Progenitor cell of endocrine pancreas (in vitro differentiated cells): ENCODE measurements at places on chromosomes 5 and 9. TPM values are rescaled to one million over a fixed set of nuclear protein-coding genes. Genes with fewer than 3 reads are reported as not detected.

The PDLIM4 gene
- total RNA-seq, result 14.3 and 14.7 TPM in 2 replicates

The SLC2A6 gene
- 4.7 and 5.2 TPM in 2 replicates for total RNA-seq

The IFNA7 gene
- not detected in 2 replicates for total RNA-seq

The CAPSL gene
- total RNA-seq, result 0.93 and 1.1 TPM in 2 replicates

The GNAQ gene
- 64.1 and 64.9 TPM in 2 replicates for total RNA-seq

The GDF9 gene
- 0.51 and 0.55 TPM in 2 replicates for total RNA-seq

The NR2F1 gene
- 34.8 and 35.4 TPM in 2 replicates for total RNA-seq

The NR4A3 gene
- total RNA-seq, result 1.2 and 1.4 TPM in 2 replicates

The PBX3 gene
- total RNA-seq, result 37.7 and 43.3 TPM in 2 replicates

The SLC35D2 gene
- 52.6 and 60.9 TPM in 2 replicates for total RNA-seq

The CDH18 gene
- total RNA-seq, result 1.9 and 3.1 TPM in 2 replicates

The SLC36A2 gene
- total RNA-seq, result not detected in 2 replicates

The SLCO6A1 gene
- 2.0 and 4.9 TPM in 2 replicates for total RNA-seq

The C5 gene
- total RNA-seq, result 42.8 and 47.1 TPM in 2 replicates

The SYK gene
- total RNA-seq, result 7.4 and 9.6 TPM in 2 replicates

The FBP1 gene
- total RNA-seq, result 4.6 and 6.0 TPM in 2 replicates

The SLC34A3 gene
- 0.26 and 0.27 TPM in 2 replicates for total RNA-seq

The OTULINL gene
- total RNA-seq, result 35.5 and 36.3 TPM in 2 replicates

The WDR70 gene
- 41.1 and 43.0 TPM in 2 replicates for total RNA-seq

The BRD3OS gene
- 21.8 and 28.0 TPM in 2 replicates for total RNA-seq

The CLK4 gene
- 37.9 and 38.1 TPM in 2 replicates for total RNA-seq

The RNF145 gene
- total RNA-seq, result 56.6 and 62.7 TPM in 2 replicates

The PCDHGB5 gene
- total RNA-seq, result 4.0 and 4.2 TPM in 2 replicates

The S100Z gene
- 1.2 and 1.7 TPM in 2 replicates for total RNA-seq

The CA9 gene
- 0.31 and 0.49 TPM in 2 replicates for total RNA-seq

The FAM174A gene
- 8.3 and 8.5 TPM in 2 replicates for total RNA-seq

The DPM2 gene
- total RNA-seq, result 34.0 and 37.7 TPM in 2 replicates

The GPR151 gene
- total RNA-seq, result not detected in 2 replicates

The PCDHA9 gene
- total RNA-seq, result 3.4 and 3.8 TPM in 2 replicates

The PCDHA1 gene
- total RNA-seq, result not detected in 2 replicates

The UBAP2 gene
- total RNA-seq, result 56.7 and 58.1 TPM in 2 replicates

The PHF2 gene
- 36.5 and 37.1 TPM in 2 replicates for total RNA-seq

The MRPL41 gene
- total RNA-seq, result 27.9 and 30.2 TPM in 2 replicates

The LURAP1L gene
- 11.0 and 11.4 TPM in 2 replicates for total RNA-seq

The RORB gene
- total RNA-seq, result 0.07 TPM in 1 of 2 replicates, not detected in the other

The LCN2 gene
- not detected in 2 replicates for total RNA-seq

The FREM1 gene
- total RNA-seq, result 11.4 and 13.2 TPM in 2 replicates

The CDX1 gene
- 0.31 and 0.43 TPM in 2 replicates for total RNA-seq

The PCDH12 gene
- total RNA-seq, result not detected in 2 replicates

The LCN6 gene
- not detected in 2 replicates for total RNA-seq

The SHOC1 gene
- total RNA-seq, result not detected in 2 replicates

The AGXT2 gene
- not detected in 2 replicates for total RNA-seq

The PNPLA7 gene
- 7.9 and 8.8 TPM in 2 replicates for total RNA-seq

The DEPDC1B gene
- 37.0 and 38.5 TPM in 2 replicates for total RNA-seq

The PCDHGA12 gene
- 2.9 and 3.2 TPM in 2 replicates for total RNA-seq

The FBP2 gene
- total RNA-seq, result not detected in 2 replicates

The SLC46A2 gene
- total RNA-seq, result not detected in 2 replicates

The ADAMTS6 gene
- total RNA-seq, result 12.3 and 13.0 TPM in 2 replicates

The ACSL6 gene
- 0.19 and 0.36 TPM in 2 replicates for total RNA-seq

The HAPLN1 gene
- total RNA-seq, result 0.89 and 2.9 TPM in 2 replicates

The TEK gene
- not detected in 2 replicates for total RNA-seq

The SLC6A18 gene
- total RNA-seq, result not detected in 2 replicates

The PCDHA13 gene
- total RNA-seq, result 3.5 and 3.9 TPM in 2 replicates

The OR4F3 gene
- not detected in 2 replicates for total RNA-seq
